ENCODE measurements at places on chromosomes 4 and X. TPM values are rescaled to one million over a fixed set of nuclear protein-coding genes. Genes with fewer than 3 reads are reported as not detected.

DNA sequence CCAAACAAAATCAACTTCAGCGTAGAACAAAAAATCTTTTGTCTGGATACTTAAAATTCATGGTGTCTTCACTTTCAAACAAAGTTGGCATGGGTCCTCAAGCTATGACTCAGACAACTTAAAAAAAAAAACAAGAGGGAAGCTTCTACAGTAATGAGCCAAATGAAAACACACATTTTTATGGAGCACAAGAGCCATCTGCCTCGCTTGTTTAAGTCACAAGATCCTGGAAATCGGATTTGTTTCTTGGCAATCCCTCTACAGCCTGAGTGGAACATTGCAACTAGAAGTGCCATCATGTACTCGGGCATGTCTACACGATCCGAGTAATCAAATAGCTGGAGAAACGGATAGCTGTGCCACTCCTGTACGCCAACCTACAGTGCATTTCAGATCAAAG lies 22.6 kb downstream of the LAMP2 start:
- no peak for DNase-seq
- no peaks in the 10 kb centered on the region for H3K4me1 ChIP-seq
- H3K27me3 ChIP-seq = no peaks in the 10 kb centered on the region
- H3K27ac ChIP-seq = no peak overlapping the region
- H3K36me3 ChIP-seq = peaks cover 10% of the 10 kb centered on the region
- H3K4me3 ChIP-seq = no peak overlapping the region

GRCh38 chrX:13888284-13888683 lies 71.4 kb upstream of the GPM6B start:
- DNase-seq = no peak
- H3K27me3 ChIP-seq = no peaks in the 10 kb centered on the region
- H3K4me3 ChIP-seq = no peak overlapping the region
- H3K27ac ChIP-seq = no peak overlapping the region

GRCh38 chrX:154002215-154002719 lies 17.4 kb downstream of the IRAK1 start:
- no peaks in the 10 kb centered on the region for H3K36me3 ChIP-seq
- no peak overlapping the region for H3K27ac ChIP-seq
- H3K4me1 ChIP-seq = no peaks in the 10 kb centered on the region
- no peak overlapping the region for H3K4me3 ChIP-seq
- H3K27me3 ChIP-seq = no peaks in the 10 kb centered on the region

- no peaks in the 10 kb centered on the region for H3K36me3 ChIP-seq
- H3K27me3 ChIP-seq = no peaks in the 10 kb centered on the region
- no peak overlapping the region for H3K27ac ChIP-seq
- H3K4me3 ChIP-seq = no peak overlapping the region
- no peak for DNase-seq
Measured at GRCh38 chr4:24150034-24150433, 260.2 kb upstream of the PPARGC1A start.

- DNase-seq = no peak
- peaks cover 35% of the 10 kb centered on the region for H3K36me3 ChIP-seq
- H3K27me3 ChIP-seq = no peaks in the 10 kb centered on the region
- peak overlapping the region; percentile 60 for H3K4me3 ChIP-seq
Measured at GRCh38 chrX:71118985-71119535, 664 bp downstream of the MED12 start.

GRCh38 chr4:83389756-83390505 lies 55.3 kb upstream of the HPSE start:
- no peaks in the 10 kb centered on the region for H3K36me3 ChIP-seq
- H3K27me3 ChIP-seq = no peaks in the 10 kb centered on the region
- no peaks in the 10 kb centered on the region for H3K4me1 ChIP-seq
- no peak overlapping the region for H3K27ac ChIP-seq

GRCh38 chrX:39577985-39578869 lies 519.5 kb downstream of the BCOR start:
- H3K4me1 ChIP-seq = no peaks in the 10 kb centered on the region
- no peak overlapping the region for H3K4me3 ChIP-seq
- H3K27me3 ChIP-seq = no peaks in the 10 kb centered on the region
- DNase-seq = peak; percentile 58

DNA sequence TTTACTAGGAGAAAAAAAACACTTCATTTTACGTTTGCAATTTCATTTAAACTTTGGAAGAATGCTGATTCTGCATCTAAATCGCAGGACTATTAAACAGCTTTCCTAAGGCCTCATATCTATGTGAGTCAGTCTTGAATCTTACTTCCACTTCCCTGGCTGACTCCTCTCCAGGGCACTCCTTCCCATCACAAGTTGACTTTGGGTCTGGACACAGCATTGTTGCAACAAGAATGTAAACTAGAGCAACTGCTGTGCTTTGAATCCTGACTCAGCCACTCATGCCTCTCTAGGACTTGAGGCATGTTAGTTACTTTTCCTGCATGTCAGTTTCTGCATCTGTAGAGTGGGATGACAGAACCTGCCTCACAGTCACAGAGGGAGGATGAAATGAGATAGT lies 413.8 kb downstream of the FAT4 start:
- H3K4me3 ChIP-seq = no peak overlapping the region
- H3K27ac ChIP-seq = no peak overlapping the region
- no peaks in the 10 kb centered on the region for H3K27me3 ChIP-seq
- no peaks in the 10 kb centered on the region for H3K4me1 ChIP-seq
- DNase-seq = no peak
- no peaks in the 10 kb centered on the region for H3K36me3 ChIP-seq

- no peak for DNase-seq
- H3K4me1 ChIP-seq = no peaks in the 10 kb centered on the region
- H3K27ac ChIP-seq = no peak overlapping the region
- no peak overlapping the region for H3K4me3 ChIP-seq
- H3K36me3 ChIP-seq = no peaks in the 10 kb centered on the region
Measured at GRCh38 chr4:100679926-100680325, 162.1 kb upstream of the EMCN start.

DNA sequence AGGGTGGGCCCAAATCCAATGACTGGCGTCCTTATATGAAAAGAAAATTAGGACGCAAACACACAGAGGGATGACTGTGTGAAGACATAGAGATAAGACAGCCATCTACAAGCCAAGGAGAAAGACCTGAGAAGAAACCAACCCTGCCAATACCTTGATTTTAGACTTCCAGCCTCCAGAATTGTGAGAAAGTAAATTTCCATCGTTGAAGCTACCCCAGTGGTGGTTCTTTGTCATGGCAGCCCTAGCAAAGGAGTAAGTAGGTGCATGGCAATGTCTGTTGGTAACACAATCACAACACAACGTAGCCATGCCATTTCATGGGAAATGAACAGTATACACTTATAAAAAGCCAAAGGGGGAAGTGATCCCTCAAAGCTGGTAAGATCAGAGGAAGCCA lies 25.3 kb downstream of the SMIM20 start:
- no peak overlapping the region for H3K27ac ChIP-seq
- H3K4me3 ChIP-seq = no peak overlapping the region
- no peaks in the 10 kb centered on the region for H3K27me3 ChIP-seq
- no peak for DNase-seq
- no peaks in the 10 kb centered on the region for H3K36me3 ChIP-seq

- no peak overlapping the region for H3K4me3 ChIP-seq
- H3K27me3 ChIP-seq = no peaks in the 10 kb centered on the region
- peak overlapping the region; percentile 50 for H3K27ac ChIP-seq
- H3K36me3 ChIP-seq = no peaks in the 10 kb centered on the region
- peaks cover 78% of the 10 kb centered on the region for H3K4me1 ChIP-seq
- no peak for DNase-seq
Measured at GRCh38 chr4:2482693-2483092, 13.8 kb downstream of the RNF4 start.

DNA sequence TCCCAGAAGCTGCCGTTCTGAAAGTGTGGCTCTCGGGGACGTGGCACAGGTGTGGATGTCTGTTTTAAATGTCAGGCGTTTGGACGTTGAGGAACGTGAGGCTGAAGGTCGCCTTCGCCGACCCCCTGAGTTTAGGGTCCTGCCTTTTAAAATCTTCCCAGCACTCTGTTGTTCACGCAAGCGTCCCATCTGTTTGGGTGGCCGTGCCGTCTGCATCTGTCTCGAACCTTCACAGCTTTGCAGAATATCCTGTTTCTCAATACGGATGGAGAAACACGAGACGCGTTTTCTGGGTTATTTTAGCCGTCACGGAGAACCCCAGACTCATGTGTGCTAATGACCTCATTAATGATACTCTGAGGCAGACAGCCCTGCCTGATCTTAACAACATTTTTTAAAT lies 31.5 kb downstream of the SHOX start:
- H3K27me3 ChIP-seq = no peaks in the 10 kb centered on the region
- DNase-seq = no peak
- no peak overlapping the region for H3K27ac ChIP-seq

- H3K27ac ChIP-seq = no peak overlapping the region
- peaks cover 3% of the 10 kb centered on the region for H3K27me3 ChIP-seq
- no peaks in the 10 kb centered on the region for H3K4me1 ChIP-seq
- DNase-seq = no peak
- peaks cover 5% of the 10 kb centered on the region for H3K36me3 ChIP-seq
- H3K4me3 ChIP-seq = no peak overlapping the region
Measured at GRCh38 chr4:25343671-25344070, 31.1 kb downstream of the ZCCHC4 start.

- H3K4me1 ChIP-seq = no peaks in the 10 kb centered on the region
- H3K36me3 ChIP-seq = peaks cover 5% of the 10 kb centered on the region
- H3K27me3 ChIP-seq = no peaks in the 10 kb centered on the region
- H3K27ac ChIP-seq = no peak overlapping the region
- H3K4me3 ChIP-seq = no peak overlapping the region
- DNase-seq = no peak
Measured at GRCh38 chr4:1366371-1367229, 19.6 kb downstream of the UVSSA start.

DNA sequence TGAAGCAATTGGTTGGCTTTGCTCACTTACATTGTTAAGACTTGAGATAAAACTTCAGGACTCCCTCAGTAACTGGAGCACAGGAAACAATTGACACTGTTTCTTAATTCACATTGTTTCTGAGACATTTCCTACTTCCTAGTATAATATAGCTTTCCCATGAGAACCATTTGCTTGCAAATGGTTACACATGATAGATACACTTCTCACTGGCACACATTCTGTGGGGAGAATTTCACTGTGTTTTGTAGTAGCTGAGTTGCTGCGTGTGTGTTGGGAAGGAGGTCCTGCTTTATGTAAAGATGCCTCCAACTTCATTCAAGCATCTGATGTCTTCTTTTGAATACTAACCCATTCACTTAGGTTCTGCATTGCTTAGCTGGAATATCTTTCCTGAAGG lies 85.3 kb upstream of the SLC4A4 start:
- no peak overlapping the region for H3K27ac ChIP-seq
- no peak overlapping the region for H3K4me3 ChIP-seq
- DNase-seq = no peak
- H3K27me3 ChIP-seq = no peaks in the 10 kb centered on the region
- H3K36me3 ChIP-seq = no peaks in the 10 kb centered on the region
- H3K4me1 ChIP-seq = peaks cover 35% of the 10 kb centered on the region

DNA sequence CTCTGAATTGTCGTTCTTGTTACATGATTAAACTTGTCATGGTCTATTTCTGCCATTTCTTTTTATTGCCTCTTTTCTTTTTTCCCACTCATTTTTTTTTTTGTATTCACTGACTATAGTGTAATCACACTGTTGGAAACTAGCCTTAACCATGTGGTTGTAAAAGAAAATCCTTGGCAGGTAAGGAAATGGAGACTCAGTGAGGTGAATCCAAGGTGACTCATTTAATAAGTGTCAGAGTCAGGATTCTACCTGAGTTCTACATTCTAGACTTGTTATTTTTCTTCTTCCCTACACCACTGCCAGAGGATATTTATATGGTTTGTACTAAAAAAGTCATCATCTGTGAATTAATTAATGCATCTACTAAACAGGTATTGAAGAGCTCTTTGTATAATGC lies 152.2 kb downstream of the CBLL2 start:
- no peaks in the 10 kb centered on the region for H3K36me3 ChIP-seq
- no peak overlapping the region for H3K4me3 ChIP-seq
- H3K27ac ChIP-seq = no peak overlapping the region
- DNase-seq = no peak

DNA sequence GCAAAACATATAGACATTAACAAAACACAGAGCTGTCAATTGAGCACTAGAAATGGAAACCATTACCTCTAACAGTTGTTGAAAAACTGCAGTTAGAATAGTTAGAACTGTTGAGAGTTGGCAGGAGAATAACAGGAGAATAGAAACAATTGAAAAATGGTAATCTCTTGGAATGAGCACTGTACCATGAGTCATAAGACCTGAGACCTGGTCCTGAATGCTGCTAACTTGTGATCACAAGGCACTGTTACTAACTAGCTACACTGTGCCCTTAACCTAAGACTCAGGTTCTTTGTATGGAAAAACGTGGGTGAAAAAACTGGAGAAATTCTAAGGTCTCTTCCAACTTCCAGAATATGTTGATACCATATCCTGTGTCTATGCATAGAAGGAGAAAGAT lies 29.3 kb downstream of the FAM114A1 start:
- no peak overlapping the region for H3K27ac ChIP-seq
- no peak overlapping the region for H3K4me3 ChIP-seq
- peaks cover 18% of the 10 kb centered on the region for H3K36me3 ChIP-seq
- DNase-seq = no peak
- no peaks in the 10 kb centered on the region for H3K4me1 ChIP-seq
- no peaks in the 10 kb centered on the region for H3K27me3 ChIP-seq

DNA sequence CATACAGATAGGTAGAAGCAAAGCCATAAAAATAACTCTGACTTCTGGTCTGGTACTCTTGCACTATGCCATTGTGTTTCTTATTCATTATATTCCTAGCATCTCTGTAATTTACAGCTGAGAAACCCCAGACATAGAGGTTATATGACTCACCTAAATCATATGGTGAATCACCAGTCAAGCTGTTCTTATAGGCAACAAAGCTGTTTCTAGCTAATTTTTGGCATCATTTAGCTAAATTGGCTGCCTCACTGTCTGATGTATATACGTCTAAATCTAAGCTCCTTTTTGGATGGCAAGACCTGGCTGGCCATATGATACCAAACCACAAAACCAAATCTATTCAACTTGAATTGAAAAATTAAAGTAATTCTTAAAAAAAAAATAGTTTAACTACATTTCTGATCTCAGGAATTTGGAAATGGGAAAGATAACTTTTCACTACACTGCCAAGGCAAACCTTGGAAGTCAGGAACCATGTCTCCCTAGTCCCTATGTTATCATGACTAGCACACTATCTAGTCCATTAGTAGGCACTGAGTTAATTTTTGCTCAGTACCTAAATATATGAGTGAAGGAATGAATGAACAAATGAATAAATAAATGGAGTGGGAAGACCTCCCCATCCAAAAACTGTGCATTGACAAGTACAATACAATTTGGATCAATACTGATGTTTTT lies 41.3 kb upstream of the STAG2 start:
- no peak for DNase-seq
- H3K27me3 ChIP-seq = no peaks in the 10 kb centered on the region
- no peak overlapping the region for H3K4me3 ChIP-seq
- H3K36me3 ChIP-seq = no peaks in the 10 kb centered on the region
- H3K4me1 ChIP-seq = no peaks in the 10 kb centered on the region

- DNase-seq = no peak
- no peaks in the 10 kb centered on the region for H3K36me3 ChIP-seq
- H3K27me3 ChIP-seq = no peaks in the 10 kb centered on the region
- no peak overlapping the region for H3K4me3 ChIP-seq
- no peak overlapping the region for H3K27ac ChIP-seq
Measured at GRCh38 chr4:109966891-109967481, 54.3 kb downstream of the EGF start.

Gene PDK3
- 30.0 TPM for total RNA-seq

Gene HOPX
- 203 TPM for total RNA-seq

Gene FRAS1
- 12.9 TPM for total RNA-seq

Gene ANXA3
- total RNA-seq = 54.0 TPM

Gene CCDC149
- 6.7 TPM for total RNA-seq

Gene SEC24D
- total RNA-seq = 33.4 TPM

Gene HSFX3
- not detected for total RNA-seq

Gene DGKK
- total RNA-seq = not detected

Gene PLP2
- 47.8 TPM for total RNA-seq

Gene DMRTC1
- total RNA-seq = not detected

Gene MMGT1
- 27.6 TPM for total RNA-seq

Gene MECP2
- 52.7 TPM for total RNA-seq

Data from right atrium auricular region (tissue), 2 donors.